Esophagus mucosa (tissue), 1 donor: ENCODE measurements at places on chromosomes 16 and 17. TPM values are rescaled to one million over a fixed set of nuclear protein-coding genes. Genes with fewer than 3 reads are reported as not detected.

GRCh38 chr16:66919569-66920298 is 1.0 kb upstream of the CDH16 start:
- no peak for ATAC-seq

DNA sequence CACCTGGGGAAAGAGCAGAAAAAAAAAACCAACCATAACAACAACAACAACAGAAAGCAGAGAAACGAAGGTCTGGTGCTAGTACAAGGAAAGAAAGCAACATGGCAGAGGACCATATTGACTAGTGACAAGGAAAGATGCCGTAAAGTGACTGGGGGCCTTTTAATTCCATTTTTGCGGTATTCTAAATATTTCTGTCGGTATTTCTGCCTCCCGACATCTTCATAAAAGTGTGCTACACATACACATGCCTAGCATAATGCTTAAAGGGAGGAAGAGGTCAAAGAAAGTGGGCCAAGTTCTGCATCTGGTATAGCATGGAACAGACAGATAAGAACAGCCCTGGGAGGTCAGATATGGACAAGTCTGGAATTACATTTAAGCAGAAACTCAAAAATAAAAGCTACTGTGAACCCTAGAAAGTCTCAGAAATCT is 19.5 kb upstream of the RNF43 start:
- ATAC-seq: no peak

The HDAC5 gene
- total RNA-seq: 32.0 TPM

GRCh38 chr17:7893187-7893880 is 4.7 kb downstream of the CHD3 start:
- no peak for ATAC-seq

- ATAC-seq: no peak
Measured at GRCh38 chr16:71414038-71414437, 27.8 kb downstream of the TLE7 start.

The C17orf107 gene
- 1.3 TPM for total RNA-seq

GRCh38 chr17:59650642-59651041 is 30.9 kb downstream of the CLTC start:
- ATAC-seq: no peak

GRCh38 chr17:40063187-40063771 is 514 bp downstream of the THRA start:
- ATAC-seq: peak; percentile 22

The NME3 gene
- 29.6 TPM for total RNA-seq

DNA sequence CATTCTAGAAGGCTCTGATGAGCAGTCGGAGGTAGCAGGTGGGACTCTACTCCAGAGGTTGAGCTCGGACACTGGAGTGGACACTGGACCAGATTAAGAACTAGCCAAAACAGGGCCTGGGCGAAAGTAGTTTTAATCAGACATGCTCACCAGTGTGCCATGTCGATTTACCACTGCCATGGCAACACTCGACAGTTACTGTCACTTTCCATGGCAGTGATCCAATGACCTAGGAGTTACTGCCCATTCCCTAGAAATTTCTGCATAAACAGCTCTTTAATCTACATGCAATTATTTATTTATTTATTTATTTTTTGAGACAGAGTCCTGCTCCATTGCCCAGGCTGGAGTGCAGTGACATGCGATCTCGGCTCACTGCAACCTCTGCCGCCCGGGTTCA is 7.2 kb upstream of the METTL9 start:
- no peak for ATAC-seq

DNA sequence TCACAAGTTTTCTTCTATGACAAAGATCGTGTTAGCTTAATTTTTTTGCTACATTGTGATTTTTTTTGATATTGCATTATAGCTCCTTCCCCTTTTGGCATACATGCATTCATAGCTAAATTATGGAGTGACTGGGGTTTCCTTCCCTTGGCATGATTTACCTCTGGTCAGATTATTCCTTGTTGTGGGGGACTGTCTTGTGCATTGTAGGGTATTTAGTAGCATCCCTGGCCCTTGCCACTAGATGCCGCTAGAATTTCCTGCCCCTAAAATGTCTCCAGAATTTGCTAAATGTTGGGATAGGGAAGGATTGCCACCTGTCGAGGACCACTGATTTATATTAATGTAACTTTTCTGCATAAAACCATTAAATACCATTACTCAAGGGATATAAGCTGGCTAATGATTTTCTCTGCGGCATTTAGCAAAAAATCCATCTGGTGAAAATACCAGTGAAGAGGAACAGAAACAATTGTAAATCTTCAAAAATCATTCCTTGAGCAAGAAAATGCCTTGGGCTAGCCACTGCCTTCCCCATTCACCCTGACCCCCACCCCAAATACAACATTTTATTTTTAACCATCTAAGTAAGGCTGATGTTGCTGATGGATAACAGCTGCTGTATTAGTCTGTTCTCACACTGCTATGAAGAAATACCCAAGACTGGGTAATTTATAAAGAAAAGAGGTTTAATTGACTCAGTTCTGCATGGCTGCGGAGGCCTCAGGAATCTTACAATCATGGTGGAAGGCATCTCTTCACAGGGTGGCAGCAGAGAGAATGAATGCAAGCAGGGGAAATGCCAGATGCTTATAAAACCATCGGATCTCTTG is 195.2 kb downstream of the MAP2K6 start:
- no peak for ATAC-seq

The EFNB3 gene
- 1.6 TPM for total RNA-seq

DNA sequence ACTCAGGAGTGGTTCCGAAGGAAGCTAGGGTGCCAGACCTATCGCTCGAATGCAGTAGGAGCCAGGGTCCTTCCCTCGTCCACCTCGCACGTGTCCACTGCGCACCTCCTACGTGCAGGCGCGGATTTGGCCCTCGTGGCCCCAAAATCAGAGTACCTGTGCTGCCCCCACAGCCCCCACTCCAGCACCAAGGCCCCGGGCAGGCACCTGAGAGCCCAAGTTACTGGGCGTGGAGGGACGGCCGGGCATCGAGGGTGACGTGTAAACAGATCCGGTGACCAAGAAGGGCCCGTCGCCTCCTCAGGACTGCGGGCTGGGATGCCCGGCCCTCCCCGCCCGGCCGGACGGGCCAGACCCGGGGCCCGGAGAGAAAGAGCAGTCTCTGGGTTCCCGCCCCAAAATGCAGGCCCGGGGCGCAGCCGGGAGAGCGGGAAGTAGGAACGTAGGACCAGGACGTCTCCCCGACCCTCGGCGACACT is 492 bp downstream of the SLC25A39 start:
- peak; percentile 20 for ATAC-seq
